ENCODE measurements at places on chromosomes 6 and 20.

DNA sequence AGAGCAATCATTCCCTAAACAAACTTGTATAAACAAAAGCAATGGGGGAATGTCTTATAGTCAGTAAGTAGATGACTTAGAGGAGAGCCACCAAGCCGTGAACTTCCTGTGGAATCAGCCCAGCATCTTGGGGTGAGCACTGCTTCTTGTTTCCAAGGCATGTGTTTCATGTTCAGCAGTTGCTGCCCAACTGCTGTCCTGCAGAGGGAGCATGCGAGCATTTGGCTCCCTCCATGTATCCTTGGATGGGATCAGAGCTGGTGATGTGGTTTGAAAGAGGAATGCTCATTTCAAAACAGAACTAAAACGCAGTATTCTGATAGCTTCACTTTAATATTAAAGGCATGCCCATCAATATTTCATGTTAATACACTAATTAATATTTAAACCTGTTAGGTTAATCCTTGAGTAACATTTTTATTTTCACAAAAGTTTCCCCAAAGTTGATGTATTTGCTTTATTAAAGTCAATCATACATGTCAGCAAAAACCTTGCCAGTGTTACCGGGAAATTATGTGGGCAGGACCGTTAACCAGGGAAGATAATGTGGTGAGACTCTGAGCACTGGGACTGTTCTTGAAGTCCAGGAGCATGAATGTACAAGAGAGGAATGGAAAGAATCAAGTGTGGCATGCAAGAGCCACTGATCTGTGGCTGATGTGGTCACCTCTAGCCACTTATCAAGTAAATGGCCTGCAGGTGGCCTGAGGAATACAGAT is 172.1 kb upstream of the GGTLC1 start:
- DNase-seq = no peak

DNA sequence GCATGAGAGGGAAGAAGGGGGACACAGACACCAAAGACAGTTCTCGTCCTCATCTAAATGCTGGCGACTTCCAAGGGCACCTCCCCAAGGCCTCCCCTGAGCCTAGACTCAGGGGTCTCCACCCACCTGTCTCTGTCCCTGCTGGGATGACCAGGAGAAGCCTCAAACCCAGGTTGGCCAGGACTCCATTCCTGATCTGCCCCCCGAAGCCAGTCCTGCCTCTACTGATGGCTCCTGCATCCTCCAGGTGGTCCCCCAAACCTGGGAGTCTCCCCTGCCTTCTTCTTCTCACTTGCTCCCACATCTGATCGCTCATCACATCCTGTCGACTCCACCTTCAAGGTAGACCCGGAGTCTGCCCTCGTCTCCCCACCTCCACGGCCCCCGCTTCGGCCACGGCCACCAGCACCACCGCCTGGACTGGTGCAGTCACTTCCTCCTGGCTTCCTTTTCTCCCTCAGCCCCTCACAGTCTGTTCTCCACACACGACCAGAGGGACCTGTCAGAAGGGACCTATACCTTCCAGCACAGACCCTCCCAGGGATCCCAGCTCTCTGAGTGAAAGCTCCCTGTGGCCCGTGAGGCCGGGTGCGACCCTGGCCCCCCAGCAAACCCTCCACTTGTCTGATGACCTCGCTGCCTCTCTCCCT is 92.1 kb downstream of the CEBPB start:
- DNase-seq = no peak

DNA sequence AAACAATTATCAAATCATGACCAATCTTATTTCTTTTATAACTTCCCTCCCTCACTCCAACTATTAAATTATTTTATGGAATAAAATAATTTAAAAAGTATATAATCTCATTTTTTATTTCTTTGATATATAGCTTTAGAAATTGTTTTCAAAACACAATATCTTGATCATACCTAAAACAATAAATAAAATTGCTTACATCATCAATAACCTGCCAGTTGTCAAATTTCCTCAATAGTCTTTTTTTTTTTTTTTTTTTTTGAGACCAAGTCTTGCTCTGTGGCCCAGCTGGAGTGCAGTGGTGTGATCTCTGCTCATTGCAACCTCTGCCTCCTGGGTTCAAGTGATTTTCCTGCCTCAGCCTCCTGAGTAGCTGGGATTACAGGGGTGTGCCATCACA is 60.1 kb upstream of the ELOVL5 start:
- no peak for DNase-seq

DNA sequence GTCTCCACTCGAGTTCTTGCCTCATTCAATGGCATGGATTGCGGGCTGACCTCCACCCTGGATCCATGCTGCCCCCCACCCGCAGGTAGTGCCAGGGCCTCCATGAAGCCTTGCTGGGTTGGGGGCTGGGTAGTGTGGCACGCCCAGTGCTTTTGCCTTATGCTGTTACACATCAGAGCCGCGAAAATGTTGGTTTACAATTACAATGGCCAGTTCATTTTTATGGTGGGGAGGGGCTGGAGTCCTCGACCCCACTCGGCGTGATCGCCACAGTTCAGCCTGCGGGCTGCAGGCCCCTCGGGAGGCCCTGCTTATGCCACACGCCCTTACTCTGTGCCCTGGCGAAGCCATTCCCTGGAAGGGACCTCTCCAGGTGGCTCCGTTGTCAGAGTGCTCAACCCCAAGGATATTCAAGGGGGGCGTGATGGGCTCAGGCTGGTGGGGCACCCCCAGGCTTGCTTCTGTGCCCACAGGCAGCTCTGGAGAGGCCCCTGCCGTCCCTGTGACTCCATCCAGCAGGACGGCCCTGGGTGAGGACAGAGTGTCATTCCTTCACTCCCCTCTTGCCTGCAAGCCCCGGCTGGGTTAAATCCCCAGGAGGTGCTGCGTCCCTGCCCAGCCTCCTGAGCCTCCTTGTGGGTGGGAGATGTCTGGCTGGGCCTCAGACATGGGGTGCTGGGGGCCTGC is 14.8 kb downstream of the ITPA start:
- no peak for DNase-seq

DNA sequence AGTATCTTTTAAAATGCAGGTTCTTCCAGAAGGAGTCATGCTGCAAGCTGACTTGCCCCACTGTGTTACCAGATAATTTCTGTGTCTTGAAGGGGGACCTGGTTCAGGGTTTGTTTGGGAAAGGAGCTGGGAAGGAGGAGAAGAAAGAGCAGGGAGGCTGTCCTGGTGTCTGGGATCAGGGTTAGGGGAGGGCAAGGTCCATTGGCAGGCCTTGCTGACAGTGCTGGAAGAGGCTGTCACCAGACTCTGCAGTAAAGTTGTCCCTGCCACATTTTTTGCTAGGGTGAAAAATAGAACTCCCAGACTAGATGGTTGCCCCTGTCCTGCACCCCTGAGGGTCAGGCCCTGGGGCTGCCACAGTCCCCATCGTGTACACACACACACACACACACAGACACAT is 14.9 kb downstream of the GLP1R start:
- DNase-seq = no peak

DNA sequence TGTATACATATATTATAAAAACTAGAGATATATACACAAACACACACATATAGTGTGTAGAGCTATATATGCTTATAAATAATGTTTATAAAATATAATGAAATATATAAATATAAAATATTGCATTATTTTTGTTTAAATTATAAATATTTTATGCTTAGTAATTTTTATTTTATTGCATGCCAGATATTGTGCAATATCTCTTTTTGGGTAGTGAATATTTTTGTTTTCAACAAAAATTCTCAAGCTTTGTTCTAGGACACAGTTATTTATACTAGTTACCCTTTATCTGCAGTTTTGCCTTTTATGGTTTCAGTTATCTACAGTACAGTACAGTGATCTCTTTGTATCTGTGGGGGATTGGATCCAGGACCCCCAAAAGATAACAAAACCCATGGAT is 52.2 kb downstream of the PFDN4 start:
- no peak for DNase-seq

DNA sequence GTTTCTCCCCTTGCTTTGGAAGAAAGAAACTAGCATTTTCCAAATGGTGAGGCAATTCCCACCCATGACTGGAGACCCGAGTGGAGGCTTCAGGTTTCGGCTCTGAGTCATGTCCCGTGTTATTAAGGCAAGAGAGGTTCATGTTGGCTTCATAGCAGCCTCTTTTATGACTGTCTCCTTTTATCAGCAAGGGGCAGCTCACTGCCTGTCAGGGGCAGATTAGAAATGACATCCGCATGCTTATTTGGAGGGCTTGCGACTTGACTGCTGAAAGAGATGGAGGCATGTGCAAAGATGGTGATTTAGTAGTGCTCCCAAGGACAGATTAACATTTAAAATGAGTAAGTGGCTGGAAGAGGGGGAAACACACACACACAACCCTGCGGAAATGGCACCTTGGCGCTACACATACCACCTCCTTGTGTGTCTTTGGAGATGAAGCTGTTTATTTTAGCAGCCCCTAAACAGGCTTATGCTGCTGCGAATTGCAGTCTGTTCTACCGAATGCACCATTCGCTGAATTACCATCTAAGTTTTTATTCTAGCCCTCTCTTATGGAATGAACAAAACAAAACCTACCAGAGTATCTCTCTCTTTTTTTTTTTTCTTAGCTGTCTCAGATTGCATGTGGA is 52.1 kb upstream of the VSTM2L start:
- no peak for DNase-seq

- no peak for DNase-seq
Observed at GRCh38 chr20:33724439-33725094, 4.5 kb upstream of the PXMP4 start.

- peak; percentile 33 for DNase-seq
Observed at GRCh38 chr6:112253841-112254816, at the start of gene LAMA4. Gene LAMA4, minus strand, starts transcription at chr6:112254567. Its CDS starts 417 bp downstream, at chr6:112254150.

- peak; percentile 99 for DNase-seq
Observed at GRCh38 chr6:89375427-89376267, 23.1 kb upstream of the UBE2J1 start.

DNA sequence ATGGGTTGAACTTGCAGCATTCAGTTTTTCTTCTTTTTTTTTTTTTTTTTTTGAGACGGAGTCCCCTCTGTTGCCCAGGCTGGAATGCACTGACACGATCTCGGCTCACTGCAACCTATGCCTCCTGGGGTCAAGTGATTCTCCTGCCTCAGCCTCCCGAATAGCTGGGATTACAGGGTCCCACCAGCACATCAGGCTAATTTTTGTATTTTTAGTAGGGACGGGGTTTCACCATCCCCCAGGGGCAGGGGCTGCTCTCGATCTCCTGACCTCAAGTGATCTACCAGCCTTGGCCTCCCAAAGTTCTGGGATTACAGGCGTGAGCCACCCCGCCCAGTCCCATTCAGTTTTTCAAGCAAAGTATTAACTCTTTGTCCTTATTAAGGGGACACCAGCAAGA is 117.6 kb upstream of the PRSS16 start:
- no peak for DNase-seq

DNA sequence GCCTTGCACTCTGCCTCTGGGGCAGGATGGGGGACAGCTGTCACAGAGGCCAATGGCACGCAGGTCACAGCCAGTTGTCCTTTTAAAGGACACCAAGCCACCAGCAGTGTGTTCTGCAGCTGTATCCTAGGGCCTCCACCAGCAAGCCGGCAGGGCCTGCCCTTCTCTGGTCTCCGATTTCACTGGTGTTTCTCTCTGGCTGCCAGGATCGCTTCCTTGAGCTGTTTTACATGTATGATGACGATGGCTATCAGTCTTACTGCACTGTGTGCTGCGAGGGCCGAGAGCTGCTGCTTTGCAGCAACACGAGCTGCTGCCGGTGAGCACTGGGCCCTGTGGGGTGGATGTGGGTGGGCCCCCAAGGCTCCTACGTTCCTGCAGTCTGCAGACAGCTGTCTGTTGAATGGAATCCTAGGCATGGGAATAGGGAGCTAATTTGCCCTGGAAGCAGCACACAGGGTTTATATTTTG is 22.7 kb upstream of the MAPRE1 start:
- DNase-seq = no peak

DNA sequence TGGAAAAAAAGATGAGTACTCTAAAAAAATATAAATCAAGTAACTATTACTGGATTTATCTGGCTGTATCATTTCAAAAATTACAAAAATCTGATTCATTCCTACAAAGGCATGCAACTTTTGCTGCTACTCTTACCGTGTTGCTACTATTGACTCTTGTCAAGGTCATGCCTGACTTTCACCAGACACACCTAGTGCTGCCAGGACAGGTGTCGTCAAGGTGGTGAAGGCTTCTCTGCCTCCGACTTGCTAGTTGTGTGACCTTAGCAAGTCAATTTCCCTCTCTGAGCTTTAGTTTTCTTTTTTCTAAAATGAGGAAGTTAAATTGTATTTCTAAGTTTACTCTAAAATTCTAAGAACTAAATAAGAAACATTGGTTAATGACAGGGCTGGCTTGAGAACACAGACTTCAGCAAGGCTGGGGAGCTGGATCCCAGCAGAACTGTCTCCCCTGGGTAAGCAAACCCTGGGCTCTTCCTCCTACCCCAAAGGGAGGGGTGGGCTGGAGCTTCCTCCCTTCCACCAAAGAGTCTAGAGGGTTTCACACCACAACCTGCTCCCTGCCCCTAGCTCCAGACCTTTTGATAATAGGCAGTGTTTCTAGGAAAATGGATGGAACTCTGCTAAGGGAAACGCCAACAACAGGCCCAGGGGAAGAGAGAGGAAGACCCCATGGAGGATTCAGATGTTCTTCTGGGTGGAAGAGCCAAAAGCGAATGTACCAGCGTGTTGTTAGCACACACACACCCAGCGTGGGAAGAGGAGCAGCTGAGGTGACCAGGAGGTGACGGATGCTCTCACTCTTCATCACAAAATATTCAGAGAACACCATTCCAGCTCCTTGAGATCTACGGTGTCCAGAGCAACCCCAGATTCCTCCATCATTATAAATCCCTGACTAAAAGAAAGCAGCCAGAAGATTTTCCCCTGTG is 47.9 kb upstream of the CITED2 start:
- no peak for DNase-seq

DNA sequence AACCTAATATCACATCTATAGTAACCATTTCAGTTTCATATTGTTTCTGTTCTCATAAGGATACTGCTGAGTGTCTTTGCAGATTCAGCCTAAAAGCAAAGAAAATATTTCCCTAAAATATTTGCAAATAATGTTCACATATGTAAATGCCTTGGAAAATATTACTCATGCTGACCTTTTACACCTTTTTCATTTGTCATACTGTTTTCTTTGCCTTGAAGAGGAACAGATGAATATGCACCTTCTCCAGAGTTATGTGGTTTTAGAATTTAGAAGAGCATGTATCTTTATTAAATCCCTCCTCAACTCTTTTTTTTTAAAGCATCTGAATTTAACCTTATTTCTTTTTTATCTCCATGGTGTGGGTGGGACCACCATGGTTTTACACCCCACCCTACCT is 32.5 kb downstream of the NDUFAF5 start:
- no peak for DNase-seq

- DNase-seq = no peak
Observed at GRCh38 chr6:138572885-138573284, 73.6 kb upstream of the NHSL1 start.

- no peak for DNase-seq
Observed at GRCh38 chr6:18147160-18147559, 7.7 kb downstream of the TPMT start.

GRCh38 chr6:144467921-144468320 is 182.8 kb downstream of the UTRN start:
- DNase-seq = no peak

DNA sequence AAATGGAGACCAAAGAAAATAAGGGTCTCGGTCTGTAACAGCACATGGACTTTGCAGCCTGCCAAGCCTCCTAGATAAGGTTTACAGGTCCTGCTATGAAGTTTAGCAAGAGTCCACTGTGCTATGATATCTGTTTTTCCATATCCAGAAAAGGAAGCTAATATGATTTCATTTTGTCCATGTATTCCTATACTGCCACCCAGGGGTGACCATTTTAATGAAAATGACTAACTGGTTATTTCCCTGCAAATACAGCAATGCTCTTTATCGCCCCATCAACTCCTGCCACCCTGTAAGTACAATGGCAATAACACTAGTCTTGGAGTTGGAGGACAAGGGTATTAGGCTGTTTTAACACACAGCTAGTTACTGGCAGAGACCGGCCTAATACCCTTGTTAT is 115.2 kb upstream of the GLP1R start:
- no peak for DNase-seq
